ENCODE measurements at places on chromosomes 4 and X.

GRCh38 chr4:187798385-187798784 lies 197.2 kb upstream of the ZFP42 start:
- no peak for DNase-seq

DNA sequence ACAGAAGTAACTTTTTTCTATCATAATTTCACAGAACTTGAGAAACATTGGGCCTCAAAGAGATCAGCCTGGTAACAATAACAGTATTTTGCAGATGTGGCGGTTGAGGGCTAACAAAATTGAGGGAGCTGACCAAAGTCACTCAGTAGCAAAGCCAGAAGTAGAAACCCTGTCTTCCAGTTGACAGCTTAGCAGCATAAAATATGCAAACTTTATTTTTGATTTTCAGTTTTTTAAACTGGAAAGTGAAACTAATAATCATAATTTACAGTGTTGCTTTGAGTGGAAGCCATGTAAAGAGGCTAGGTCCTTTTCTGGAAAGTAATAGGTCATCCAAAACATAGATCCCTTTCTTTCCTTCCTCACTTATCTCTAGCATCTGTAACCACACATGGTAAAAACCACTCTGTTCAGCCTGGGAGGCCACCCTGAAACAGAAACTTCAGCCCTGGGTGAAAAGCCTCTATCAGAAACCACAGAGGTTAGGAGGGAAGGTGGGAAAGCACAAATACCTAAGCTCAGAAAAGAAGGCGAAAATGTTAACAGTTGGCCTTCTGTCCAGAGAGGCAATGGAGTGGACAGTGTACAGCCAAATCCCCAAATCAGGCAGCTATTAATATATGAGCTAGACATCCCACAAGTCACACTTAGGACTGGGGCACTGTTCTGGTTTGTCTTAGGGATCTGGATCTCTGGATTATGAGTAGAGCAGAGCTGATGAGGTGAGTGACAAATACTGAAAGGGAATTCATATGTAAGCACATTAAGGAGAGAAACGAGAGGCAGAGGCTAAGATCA lies 61.1 kb upstream of the ARSJ start:
- DNase-seq, result no peak

DNA sequence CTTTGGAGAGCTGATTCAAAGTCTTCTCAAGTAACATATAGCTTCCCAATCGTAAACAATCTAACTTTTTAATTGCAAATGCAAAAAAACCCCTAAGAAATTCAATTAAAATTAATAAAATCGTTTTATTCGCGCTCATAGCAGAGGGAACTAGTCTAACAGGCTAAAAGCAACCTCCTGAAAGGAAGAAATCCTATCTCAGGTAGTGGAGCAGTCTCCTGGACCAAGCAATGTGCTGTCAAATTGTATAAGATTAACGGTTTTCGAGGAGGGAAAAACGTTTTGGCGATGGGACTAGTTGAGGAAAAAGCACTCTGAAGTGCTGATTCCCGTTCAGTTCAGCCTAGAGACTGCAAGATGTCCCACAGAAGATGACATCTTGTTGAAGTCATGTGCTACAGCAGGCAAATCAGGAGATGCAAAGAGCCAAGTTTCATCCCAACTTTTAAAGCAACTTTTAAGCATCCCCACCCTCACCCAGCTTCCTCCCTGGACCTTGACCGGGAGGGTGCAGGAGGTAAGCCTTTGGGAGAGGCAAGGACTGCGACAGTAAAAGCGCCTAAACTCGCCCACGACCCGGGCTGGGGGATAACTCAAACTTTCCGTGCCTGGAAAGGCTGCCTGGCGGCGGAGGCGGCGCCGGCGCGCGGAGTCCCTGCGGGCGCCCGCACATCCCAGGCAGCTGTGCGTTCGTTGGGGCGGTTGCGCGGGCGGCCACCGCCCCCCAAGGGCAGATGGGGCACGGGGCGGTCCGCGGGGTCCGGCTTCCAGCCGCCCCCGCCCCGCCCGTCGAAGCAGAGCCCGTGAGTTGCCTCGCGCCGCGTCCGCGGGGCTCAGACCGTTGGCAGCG lies 784 bp downstream of the MAP7D3 start:
- no peak for DNase-seq

- no peak for DNase-seq
These were observed 61.6 kb upstream of the PRDM8 start for GRCh38 chr4:80135702-80136058.

- no peak for DNase-seq
These were observed 422.0 kb upstream of the CNKSR2 start for GRCh38 chrX:20952180-20952579.

GRCh38 chrX:69603566-69604194 lies 12.2 kb upstream of the EDA start:
- no peak for DNase-seq

GRCh38 chr4:108649863-108650211 lies 562 bp upstream of the OSTC start:
- no peak for DNase-seq

DNA sequence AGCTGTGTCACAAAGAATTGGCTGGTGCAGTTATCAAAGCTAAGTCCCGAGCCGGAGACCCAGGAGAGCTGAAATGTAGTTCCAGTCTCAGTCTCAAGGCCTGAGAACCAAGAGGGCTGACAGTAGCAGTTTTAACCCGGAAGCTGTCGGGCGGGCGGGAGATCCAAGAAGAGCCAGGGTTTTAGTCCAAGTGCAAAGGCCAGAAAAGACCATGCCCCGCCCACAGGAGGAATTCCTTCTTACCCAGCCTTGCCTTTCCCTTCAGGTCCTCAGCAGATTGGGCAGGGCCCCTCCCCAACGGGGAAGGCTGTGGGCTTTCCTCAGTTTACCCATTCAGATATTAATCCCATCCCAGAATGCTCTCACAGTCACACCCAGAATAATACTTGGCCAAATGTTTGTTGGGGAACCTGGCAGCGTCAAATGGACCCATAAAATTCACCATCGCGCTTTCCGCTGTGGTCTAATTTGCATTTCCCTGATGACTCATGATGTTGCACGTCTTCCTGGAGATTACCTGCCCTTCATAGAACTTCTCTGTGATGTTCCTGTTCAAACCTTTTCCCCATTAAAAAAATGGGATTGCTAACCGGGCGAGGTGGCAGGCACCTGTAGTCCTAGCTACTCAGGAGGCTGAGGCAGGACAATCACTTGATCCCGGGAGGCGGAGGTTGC lies 16.2 kb downstream of the MAEA start:
- no peak for DNase-seq

- no peak for DNase-seq
These were observed 45.7 kb downstream of the C4orf50 start for GRCh38 chr4:5972571-5972970.

DNA sequence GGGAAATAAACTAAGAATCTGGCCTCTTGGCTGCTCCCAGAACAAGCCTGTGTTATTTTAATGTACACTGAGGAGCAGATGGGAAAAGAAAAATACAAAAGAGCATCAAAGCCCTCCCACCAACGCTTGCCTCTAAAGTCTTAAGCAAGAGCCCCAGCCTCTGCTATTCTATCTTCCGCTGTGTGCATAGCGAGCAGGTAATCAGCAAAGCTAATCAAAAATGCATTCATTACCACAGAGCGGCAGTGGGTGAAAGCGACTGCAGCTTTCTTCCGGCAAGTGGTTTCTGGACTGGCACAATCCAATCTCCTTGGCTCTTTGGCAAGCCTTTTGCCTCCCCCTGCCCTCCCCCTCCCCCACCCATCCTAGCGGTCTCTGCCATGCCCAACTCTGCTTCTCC lies 13.5 kb upstream of the GRIA3 start:
- no peak for DNase-seq

DNA sequence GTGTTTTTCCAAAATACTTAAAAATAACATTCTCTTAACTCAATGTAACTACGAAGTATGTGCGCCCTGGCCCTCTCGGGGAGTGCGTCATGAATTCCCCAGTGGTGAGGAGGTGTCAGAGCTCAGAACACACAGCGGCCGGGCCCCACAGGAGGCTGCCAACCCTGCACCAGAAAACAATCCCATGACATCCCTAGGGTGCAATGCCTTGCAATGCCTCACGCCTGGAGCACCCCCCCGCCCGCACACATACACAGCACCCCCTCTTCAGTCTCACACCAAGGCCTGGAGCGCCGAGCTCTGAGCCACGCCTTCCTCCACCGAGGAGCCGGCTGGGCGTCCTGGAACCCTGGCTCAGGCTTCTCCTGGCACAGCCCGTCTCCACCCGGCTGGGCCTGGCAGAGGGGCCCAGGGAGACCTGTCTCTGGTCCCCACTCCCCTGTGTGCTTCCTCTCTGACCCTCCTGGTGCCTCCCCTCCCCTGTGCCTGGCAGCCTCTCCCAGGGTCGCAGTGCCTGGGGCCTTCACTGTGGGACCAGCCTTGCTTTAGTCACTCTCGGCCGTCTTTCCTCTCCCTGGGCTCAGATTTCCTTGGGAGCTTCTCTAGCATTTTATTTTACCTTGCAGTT lies 108.2 kb upstream of the ADRA2C start:
- no peak for DNase-seq

GRCh38 chr4:17173300-17173699 lies 274.9 kb upstream of the LDB2 start:
- DNase-seq, result no peak
